Stimulated activated CD8-positive, alpha-beta memory T cell treated with anti-CD3 and anti-CD28 coated beads, Interleukin-4, amount 100 ng/mL, for 48 hours (primary cell): ENCODE measurements at places on chromosomes 5 and 9.

GRCh38 chr5:110651507-110651906 is 75.0 kb downstream of the TMEM232 start:
- no peak for DNase-seq

GRCh38 chr9:91659529-91660495 is 236.2 kb upstream of the NFIL3 start:
- no peak for DNase-seq

- no peak for DNase-seq
These were observed 2.9 kb downstream of the HTR1A start for GRCh38 chr5:63959177-63959982.

- no peak for DNase-seq
These were observed 296.0 kb upstream of the ACTBL2 start for GRCh38 chr5:57778501-57779091.

DNA sequence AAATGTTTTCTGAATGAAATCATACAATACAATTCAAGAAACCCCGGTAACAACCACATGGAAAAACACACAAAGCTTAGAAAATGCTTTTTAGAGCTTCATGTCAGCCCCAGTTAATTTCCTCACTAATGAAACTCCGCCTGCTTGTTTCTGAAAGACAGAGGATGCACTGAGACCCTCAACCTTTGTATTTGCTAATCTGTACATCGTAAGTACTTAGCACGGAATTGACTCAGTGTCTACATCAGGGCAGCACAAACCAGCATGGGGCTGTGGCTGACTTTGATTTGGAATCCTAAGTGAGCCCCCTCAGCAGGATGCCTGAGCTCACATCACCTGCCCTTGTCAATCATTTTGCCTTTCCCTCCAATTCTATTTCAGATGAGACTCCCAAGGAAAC is 499.1 kb upstream of the MPDZ start:
- DNase-seq: no peak

DNA sequence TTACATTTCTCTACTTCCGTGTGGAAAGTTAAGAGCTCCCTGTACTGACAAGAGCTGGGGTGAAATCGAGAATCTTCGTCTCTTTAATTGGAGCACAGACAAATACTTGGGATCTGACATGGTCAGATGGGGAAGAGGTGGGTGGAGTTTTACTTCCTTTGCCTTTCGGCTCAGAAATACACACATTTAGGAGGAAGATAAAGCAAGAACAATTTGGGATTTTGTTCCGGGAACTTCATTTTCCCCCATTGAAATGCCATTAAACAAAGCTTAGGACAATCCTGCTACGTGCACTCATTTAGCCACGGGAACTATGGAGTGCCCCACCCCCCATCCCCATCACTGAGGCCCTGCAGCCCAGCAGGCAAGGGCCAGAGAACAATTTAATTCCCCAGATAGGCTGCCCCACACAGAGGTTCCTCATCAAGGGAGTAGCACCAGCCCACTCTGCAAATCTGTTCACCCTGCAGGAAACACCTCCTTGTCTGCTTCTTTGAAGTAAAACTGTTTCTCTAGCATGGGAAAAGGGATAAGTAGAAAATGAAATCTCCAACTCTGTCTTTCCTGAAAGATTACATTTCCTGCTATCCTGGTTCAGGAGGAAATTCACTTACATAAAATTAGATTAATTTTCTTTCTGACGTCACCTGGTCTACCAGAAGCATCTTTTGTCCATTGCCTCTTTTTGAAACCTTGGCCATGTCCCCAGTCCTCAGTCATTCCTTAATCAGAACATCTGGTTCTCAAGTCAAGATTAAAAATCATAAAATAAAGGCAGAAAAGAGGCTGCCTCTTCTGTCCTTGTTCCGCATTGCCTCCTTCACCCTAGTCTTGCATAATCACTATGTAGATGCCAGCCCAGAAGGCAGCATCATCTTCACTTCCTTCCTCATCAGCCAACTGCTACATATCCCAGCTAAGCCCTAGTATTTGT is 206.4 kb downstream of the ENC1 start:
- DNase-seq: no peak

- no peak for DNase-seq
These were observed 82.6 kb downstream of the VCAN start for GRCh38 chr5:83554133-83554532.

DNA sequence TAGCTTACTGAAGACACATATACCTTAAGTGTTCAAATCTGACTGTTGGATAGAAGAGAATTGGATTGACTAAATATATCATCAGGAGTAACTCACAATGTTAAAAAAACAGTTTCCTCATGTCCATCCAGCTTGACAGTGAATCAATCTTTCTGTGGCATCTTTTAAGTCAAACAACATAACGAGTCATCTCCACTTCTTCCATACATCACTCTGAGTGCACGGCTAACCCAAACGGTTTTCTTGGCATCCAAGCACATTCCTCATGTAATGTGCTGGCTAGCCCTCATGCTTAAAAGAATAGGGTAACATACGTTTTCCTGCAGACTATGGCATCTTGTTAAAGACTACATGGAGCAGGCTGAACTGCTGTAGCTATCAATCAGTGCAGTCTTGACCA is 291.5 kb upstream of the TRPC7 start:
- DNase-seq: no peak

DNA sequence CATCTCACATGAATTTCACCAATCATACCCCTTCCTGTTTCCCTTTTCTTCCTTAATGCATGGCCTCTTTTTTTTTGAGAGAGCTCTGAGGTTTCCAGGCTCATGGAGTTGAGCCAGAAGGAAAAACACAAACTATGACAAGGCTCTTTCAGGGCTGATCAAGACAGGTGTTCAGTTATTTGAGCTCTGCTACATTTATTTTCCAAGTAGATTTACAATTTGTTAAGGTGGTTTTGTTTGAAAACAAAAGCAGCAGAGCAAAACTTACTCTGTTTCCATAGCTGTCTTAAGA is 62.4 kb upstream of the IL7R start:
- DNase-seq: no peak

DNA sequence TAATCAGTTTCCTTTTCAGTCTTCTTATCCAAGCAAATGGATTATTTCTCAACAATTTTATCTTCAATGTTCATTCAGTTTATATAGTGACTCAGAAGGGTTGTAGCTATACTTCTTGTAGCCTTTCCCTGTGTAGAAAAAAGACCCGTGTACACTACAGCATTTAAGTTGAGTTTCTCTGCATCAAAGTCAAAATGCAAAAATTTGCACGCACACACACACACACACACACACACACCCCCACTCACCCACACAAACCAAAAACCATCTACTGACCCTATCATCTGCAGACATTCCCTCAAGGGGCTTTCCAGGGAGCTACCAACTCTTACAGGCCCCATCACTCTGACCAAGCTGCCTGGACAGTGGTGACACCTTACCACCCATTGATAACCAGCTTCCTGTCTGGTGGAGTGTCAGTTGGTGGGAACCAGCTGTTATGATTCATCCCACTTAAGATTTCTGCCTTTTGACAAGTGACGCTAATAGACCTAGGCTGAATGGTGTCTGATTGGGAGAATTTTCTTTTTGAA is 12.2 kb upstream of the ELL2 start:
- DNase-seq: peak; percentile 30

- no peak for DNase-seq
These were observed 140.1 kb upstream of the FBXL17 start for GRCh38 chr5:108521841-108522506.

DNA sequence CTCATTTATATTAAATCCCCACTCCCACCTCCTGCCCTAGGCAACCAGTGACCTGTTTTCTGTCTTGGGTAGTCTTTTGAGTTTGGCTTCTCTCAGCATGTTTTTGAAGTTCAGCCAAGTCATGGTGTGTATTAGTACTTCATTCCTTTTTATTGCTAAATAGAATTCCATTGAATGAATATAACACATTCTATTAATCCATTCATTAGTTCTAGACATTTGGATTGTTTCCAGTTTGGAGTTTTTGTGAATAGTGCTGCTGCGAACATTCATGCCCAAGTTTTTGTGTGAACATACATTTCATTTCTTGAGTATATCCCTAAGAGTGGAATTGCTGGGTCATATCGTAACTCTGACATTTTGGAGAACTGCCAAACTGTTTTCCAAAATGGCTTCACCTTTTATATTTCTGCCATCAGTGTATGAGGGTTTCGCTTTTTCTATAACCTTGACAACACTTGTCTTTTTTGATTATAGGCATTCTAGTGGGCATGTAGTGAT is 2.7 kb downstream of the ZNF346 start:
- DNase-seq: no peak

DNA sequence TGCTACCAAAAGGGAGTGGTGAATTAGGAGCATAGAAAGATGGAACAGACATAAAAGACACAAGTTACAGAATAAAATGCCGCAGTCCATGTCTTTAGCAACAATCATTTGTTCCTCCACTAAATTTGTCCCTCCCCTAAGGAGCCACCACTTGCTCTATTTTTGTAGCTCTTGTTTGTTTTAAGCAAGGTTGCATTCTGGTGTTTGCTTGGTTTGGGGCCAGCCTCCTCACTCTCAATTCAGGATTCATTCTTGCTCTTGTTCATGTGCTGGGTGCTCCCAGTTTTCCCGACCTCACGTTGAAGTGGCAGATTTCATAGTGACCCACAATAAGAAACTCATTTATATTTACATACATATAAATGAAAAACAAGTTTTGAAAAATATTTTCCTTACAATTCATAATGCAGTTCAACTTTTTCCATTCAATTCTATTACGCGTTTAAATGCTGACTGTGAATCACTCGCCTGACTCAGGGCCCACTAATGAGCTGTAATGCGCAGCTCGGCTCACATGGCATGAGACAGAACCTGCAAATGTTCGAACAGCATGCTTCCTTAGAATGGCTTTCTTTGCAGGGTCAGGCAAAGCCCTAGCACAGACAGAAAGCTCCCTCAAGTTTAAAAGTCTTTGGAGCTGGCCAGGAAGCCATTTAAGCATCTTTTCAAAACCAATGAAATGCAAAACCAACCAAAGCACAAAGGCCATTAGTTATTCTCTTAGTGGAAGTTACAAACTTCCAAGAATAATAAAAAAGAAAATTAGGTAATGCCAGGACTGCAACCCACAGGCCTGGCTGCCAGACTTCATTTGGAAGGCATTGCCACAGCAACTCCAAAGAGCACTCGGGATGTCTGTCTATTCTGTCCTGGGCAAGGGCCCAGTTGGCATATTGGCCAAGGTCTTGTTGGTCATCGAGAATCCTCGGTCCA is 41.7 kb downstream of the RETREG1 start:
- DNase-seq: no peak

- no peak for DNase-seq
These were observed 152.8 kb upstream of the PRLR start for GRCh38 chr5:35383041-35383440.

DNA sequence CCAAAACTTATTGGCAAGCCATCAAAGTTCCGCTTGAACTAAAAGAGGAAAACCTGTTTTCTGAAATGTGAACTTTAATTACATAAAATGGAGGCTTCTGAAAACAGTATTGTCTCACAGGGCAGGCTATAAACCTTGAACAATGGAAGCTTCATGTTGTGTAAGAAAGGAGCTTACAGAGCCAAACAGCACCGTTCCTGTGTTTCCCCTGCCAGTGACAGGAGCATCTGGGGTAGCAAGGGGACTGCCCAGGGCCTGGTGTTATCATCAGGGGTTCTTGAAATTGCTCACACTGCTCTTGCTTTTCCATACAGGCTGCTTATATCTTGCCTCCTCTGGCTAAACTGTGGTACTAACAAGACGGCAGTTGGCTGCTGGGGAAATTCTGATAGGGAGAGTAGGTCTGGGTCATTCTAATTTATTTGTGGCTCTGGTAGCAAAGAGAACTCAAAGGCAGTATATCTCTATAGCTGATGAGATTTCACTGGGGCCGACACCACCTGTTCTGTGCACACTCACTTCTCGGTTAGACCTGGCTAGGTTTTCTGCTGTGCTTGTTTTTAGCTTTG is 40.4 kb downstream of the BASP1 start:
- DNase-seq: no peak

DNA sequence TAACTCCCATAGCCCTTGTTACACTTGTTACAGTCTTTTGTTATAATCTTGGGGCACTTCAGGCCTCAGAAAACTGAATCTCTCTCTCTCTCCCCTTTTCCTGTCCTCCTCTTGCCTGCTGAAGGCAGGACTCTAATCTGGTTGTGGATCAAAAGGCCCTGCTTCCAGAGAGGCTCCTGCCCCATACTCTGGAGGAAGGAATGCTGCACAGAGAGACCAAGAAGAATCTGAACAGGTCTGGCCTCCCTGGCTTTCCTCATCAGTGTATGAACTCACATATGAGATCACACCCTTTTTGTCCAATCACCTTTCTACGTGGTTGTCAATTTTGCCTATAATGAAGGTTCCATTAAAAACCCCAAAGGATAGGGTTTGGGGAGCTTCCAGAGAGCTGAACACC is 26.2 kb upstream of the LVRN start:
- DNase-seq: no peak

- no peak for DNase-seq
These were observed 12.2 kb upstream of the SPINK4 start for GRCh38 chr9:33227741-33228140.

- peak; percentile 85 for DNase-seq
These were observed 14.8 kb upstream of the CEMIP2 start for GRCh38 chr9:71783120-71783523.

- no peak for DNase-seq
These were observed 72.5 kb upstream of the DAPK1 start for GRCh38 chr9:87425202-87425601.

DNA sequence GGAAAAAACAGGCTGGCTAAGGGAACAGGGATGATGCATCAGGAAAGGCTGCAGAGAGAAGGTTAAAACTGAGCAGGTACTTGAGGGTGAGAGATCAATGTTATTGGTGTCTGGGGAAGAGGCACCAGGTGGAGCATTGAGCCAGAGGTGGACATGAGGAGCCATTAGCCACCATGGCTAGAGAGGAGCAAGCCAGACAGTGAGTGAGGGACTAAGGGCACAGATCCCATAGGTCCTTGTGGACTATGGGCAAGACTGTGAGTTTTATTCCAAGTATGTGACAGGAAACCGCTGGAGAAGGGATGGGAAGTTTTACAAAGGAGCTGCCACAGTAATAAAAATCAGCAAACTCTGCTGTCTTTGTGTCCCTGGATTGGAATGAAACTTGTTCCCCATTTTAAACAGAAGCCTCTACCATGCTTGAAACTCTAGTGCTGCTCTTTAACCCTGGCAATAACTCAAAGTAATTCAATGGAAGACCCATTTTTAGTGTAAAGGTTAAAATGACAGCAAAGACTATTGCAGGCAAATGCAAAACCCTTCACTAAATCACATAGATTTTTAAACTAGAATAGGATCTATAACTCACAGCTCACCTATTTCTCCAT is 349.8 kb downstream of the ENC1 start:
- no peak for DNase-seq

GRCh38 chr5:167713896-167714295 is 577.5 kb upstream of the WWC1 start:
- no peak for DNase-seq
